ENCODE measurements at places on chromosomes 4 and X.

GRCh38 chrX:6053141-6053540 lies 175.5 kb downstream of the NLGN4X start:
- no peak for DNase-seq

- no peak for DNase-seq
Observed at GRCh38 chrX:150729956-150730355, 36.8 kb downstream of the MTMR1 start.

DNA sequence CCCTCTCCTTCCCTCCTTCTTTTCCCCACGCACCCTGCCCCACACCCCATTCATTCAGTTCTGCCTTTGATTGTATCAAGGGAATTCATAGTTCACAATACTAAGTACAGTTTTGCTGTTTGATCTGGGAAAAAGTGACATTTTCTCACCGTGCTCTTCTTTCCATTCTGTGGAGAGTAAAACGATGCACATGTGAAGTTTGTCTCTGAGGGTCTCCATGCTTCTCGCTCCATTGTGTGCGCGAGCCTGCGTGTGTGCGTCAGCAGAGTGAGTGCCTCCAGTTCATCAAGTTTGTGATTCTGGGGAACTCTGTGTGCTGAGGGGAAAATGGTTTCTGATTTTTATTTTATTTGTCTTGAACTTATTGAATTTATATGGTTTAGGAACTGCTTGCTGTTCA lies 1.9 kb downstream of the STK26 start:
- DNase-seq, result no peak

- no peak for DNase-seq
Observed at GRCh38 chr4:186699298-186699697, 24.4 kb downstream of the FAT1 start.

DNA sequence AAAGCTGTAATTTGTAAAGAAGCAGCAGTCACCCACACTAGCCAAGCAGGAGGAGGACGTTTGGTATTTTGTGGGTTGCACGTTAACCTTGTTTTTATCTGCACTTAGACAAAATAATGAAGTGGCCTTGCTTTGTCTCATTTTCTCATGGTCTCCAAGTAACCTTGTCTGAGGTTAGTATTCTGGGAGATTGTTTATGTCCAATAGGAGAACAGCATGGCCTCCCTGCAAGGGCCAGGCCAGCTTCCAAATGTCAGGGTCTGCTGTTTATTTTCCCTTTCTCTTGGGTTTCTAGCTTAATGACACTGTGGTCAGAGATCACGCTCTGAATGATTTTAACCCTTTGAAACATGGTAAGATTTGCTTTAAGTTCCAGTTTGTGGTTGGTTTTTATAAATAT lies 29.9 kb downstream of the PNMA6E start:
- DNase-seq, result no peak

- no peak for DNase-seq
Observed at GRCh38 chrX:71603618-71604017, 14.7 kb downstream of the CXCR3 start.

GRCh38 chrX:155070663-155070974 lies 317 bp downstream of the CMC4 start:
- no peak for DNase-seq

DNA sequence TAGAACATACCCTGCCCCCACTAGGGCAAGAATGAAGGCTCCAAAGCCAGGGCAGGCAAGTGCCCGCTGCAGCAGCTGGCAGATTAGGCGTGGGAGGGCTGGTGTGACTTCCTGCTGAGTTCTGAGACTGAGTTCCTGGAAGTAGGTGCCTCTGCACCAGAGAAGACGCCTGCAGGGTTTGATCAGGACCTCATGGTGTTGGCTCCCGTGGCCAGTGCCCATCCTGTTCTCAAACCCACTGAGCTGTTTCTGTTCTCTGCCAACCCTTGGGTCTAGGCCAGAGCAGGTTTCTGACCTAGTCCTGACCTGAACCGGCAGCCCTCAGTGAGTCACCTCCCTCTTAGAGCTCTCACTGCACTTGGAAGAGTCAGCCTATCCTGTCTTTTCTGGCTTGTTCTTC lies 220.7 kb downstream of the HS6ST2 start:
- DNase-seq, result no peak

DNA sequence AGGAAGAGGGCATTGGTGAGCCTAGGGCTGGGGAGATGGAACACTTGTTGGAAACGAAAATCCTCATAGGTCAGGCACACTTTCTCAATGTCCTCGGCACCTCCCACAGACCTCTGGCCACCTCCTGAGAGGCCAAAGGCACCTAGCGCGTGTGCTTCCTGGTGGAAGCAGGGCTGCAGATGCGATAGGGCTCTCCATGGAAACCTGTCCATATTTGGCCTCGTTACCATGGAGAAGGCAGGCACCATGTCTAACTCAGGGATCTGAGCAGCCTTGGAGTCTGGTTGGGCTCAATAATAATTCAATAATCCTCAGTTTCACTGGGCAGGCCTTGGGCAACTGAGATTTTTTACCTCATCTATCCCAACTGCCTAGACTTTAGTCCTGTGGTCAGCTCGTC lies 58.3 kb downstream of the RAI2 start:
- DNase-seq, result no peak

GRCh38 chr4:88674565-88674964 lies 23.1 kb downstream of the NAP1L5 start:
- no peak for DNase-seq

DNA sequence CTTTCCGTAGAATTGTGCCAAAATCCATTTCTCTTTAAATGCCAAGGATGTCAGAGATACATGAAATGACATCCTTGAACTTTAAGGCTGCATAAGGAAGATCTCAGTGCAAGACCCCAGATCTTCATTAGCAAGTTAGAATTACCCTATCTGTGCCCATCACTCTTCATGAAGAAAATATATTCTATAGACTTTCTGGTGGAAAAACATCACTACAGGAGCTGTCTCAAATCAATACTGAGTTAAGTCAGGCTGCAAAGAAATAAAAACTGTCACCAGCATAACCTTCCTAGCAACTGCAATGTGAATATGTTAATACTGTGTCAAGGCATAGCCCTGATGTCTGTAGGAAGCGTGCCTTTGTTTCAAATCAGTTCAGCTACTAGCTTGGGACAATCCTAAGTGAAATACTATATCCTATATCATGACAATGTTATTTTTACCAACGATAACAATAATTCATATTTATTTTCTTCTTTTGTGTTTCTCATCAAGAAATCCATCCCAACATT lies 173.3 kb downstream of the TBCK start:
- DNase-seq, result no peak

DNA sequence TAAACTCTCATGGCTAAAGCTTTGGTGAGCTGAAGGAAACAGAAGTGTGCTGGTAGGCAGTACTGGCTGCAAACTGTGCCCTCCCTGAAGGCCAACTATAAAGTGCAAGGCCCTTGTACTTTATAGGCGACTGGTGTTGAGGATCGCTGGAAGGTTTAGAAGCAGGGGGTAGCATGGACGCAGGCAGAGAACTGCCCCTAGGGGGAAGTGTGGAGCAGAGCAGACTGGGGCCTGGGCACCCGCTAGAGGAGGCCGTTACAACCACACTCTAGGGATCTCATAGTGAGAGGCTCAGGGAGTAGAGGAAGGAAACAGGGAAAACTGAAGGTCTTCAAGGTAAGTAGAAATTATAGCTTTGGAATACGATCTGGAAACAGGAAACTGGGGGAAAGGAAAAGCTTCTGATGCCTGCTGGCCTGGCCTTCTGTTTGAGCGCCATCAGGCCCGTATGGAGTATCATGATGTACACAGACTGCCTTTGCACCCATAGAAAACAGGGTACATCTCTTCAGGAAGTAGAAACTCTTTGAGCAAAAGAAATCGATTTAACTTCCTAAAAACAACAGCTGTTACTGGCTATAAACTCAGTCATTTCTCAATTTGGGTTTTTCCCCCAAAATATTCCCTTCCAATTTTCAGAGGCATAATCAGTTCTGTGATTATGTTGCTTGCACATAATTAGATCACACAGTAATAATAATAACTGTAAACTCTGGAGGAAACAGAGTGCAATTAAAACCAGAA lies 23.9 kb upstream of the TMSB4X start:
- DNase-seq, result no peak

- DNase-seq, result no peak
Observed at GRCh38 chr4:168920441-168921065, 89.5 kb downstream of the CBR4 start.

- no peak for DNase-seq
Observed at GRCh38 chr4:3123181-3123671, 48.7 kb downstream of the HTT start.

DNA sequence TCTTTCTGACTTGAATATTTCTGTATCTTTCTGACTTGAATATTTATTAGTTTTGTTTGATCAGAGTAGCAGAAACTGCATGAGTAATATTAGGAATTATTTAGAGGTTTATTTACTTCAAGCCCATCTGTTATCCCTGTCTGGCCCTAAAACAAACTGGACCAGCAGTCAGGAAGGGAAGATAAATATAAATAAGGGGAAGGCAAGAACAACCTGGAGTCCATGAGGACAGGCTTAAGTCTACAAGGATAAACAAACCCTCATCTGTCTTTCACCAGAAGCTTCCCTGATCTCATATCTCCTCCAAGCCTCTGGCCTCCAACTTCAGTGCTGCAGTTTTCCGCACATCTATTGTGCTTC lies 524.9 kb downstream of the CENPC start:
- DNase-seq, result no peak

- DNase-seq, result no peak
Observed at GRCh38 chr4:140829825-140830224, 73.6 kb upstream of the TBC1D9 start.

GRCh38 chrX:113962343-113962742 lies 621.5 kb upstream of the HTR2C start:
- no peak for DNase-seq

DNA sequence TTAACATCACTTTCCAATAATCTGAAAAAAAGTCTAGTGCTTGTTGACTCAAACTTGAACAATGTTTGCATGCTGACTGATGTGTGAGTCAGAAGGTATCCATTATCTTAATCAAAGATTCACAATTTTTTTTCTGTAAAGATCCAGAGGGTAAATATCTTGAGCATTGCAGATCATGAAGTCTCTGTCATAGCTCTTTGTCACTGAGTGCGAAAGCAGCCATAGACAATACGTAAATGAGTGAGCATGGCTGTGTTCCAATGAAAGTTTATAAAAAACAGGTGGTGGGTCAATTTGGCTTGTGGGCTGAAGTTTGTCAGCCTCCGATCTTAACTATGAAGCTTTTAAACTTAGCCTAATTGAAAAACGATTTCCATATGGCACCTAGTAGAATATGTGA lies 37.7 kb downstream of the NHS start:
- DNase-seq, result no peak

DNA sequence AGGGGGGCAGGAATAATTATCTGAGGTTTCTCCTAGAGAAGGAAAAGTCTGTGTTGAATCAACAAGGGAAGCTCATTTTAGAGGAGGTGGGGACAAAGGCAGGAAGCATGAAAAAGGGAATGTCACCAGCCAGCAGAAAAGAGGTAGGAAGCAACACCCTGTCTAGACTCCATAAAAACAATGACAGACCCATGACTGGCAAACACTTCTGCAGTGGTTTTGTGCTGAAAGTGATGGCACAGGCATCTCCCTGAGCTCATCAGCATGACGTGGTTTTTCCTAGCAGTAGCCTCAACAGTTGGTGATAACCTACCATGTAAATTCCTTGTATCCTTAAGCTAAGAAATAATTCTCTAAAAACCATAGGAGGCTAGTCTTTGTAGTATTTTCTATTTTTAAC lies 110.7 kb upstream of the GALNT7 start:
- DNase-seq, result no peak

GRCh38 chr4:139740531-139741041 lies 75.0 kb downstream of the MGST2 start:
- DNase-seq, result no peak

DNA sequence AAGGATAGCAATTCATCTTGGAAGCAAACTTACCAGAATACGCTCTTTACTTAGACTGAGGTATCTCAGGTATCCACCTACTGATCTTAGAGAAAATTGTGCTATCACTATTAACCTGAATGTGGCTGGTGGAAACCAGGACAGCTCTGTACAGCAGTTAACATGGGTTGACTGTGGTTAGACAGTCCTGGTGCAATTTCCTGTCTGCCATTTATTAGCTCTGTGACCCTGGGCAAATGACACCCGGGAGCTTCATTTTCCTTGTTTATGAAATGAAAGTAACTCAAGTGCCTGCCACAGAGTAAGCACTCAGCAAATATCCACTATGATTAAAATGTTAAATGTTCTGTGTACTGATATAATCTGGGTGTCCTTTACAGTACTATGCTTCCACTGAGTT lies 60.0 kb downstream of the SMC1A start:
- no peak for DNase-seq

- DNase-seq, result no peak
Observed at GRCh38 chr4:173696011-173696410, 166.0 kb upstream of the HAND2 start.

DNA sequence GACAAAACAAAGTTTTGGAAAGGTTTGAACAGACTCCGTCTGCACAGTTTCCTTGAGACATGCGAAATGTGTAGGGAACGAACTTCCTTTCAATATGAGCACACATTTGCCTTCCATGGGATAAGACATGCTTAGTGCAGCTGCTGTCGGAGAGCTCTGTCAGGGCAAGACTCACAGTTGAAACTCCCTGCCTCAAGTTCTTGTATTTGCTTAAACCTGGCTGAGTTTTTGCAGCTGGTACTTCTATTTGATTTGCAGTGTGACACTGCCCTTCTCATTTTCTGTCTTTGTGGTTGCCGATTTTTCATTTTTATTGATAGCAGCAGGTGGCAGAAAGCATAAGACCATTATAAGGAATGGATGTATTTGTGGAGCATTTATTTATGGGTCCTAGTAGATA lies 18.2 kb upstream of the RHOH start:
- no peak for DNase-seq

DNA sequence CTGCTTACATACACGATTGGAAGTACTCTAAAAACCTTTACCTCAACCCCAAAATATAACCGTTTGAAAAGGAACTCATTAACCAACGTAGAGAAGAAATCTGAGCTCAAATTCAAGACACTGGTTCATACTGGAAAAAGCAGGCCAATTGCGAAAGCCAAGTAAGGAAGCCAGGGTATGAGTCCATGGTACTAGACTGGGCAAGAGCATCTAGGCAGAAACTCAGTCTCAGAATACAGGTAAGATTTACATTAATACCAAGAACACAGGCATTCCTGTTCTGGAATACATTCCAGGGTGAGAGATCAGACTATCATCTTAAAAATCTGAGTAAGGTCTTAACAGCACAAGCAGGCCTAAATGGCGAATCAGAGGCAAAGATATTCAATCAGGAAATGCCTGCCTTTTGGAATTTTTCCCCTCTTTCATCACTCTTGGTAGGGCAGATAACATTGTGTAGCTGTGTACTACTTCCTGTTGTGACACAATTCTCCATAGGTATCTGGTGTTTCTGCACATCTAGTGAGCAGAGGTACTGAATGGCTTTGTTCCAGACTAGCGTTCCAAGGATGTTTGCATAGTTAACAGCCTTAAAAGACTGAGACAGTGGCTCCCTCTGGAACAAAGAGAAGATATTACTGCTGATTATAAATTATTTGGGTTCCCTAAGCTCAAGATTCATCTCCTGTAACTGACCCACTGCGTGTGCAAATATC lies 311.3 kb downstream of the PCDH19 start:
- no peak for DNase-seq
